Immature natural killer cell (primary cell): ENCODE measurements at places on chromosomes 1 and 21. TPM values are rescaled to one million over a fixed set of nuclear protein-coding genes. Genes with fewer than 3 reads are reported as not detected.
A peak's percentile ranks its signal among the peaks of the same experiment; 100 is the strongest.

DNA sequence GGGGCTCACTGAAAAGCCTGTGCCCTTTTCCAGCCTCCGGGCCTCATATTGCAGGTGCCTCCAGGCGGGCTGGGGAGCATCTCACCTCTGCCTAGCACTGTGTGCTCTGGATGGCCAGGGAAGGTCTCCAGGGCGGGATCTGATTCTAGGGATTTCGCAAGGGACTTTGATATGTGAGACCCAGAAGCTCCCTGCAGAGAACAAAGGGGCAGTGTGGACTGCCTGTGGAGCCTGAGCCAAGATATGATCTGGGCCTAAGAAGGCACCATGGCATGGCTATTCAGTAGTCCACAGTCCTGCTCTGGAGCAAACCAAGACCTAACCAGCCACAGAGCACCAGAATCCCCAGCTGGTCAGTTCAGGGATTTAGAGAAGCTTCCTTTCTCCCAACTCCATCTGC lies 157.2 kb downstream of the ST6GALNAC5 start:
- DNase-seq, result no peak

- DNase-seq, result no peak
These were observed 923.2 kb downstream of the LTN1 start for GRCh38 chr21:28069450-28069923.

TNNI3K gene
- polyA plus RNA-seq, result not detected

DNA sequence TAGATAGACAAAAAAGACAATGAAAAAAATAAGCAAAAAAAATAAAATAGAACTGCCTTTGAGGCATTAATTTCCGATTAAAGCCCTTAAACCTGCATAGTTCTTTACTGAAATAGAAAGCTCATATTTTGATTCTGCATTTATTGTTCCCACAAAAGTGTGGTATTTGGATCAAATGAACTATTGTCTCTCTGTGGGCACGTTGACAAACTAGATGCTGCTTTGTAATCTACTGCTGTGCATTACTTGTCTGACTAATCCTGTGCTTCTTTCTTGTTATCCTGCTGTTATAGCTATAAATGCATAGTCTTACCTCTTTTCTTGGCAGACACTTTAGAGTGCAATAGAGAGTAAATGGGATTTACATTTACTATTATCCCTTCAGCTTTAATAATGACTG lies 31.4 kb upstream of the SLC35D1 start:
- no peak for DNase-seq

SDC3 gene
- polyA plus RNA-seq, result not detected

S100A9 gene
- polyA plus RNA-seq, result 86.0 TPM

DNA sequence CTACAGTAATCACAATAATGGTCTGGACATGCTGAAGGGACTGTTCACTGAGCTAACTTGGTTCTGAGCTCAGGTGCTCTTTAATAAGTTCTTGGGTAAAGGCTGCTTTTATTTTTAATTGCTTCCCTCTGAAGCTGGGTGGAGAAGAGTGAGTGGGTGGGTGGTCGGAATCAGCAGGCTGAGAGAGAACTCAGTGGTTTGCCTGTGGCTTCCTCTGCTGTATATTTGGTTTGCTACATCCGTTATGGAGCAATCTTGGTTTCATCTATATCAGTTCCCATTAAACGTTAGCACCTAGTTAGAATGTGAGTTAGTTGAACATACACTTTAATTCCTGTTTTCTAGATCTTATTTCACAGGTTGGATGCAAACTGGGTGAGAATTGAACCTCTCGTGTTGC lies 23.3 kb downstream of the CNIH4 start:
- DNase-seq, result peak; percentile 69

DNA sequence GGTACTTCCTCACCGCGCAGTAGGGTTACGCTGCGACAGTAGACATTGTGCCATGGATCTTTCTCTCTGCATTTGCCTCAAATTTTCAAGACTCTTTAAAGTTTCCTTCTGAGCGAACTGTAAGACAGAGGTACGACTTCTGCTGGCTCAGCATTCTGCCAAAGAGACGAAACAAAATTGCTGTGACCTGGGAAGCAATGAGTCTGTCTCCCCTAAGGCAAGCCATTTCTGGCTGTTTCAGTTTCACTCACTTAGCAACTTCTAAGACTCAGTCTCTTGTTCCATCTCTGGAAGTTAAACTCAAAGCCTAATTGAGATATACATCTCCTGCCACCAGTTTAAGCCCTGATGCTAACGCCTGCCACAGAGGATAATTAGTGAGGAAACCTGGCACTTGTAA lies 510.9 kb upstream of the DAB1 start:
- no peak for DNase-seq

CD164L2 gene
- polyA plus RNA-seq, result not detected

GRCh38 chr1:188762166-188762743 lies 1715.4 kb downstream of the BRINP3 start:
- no peak for DNase-seq

DNA sequence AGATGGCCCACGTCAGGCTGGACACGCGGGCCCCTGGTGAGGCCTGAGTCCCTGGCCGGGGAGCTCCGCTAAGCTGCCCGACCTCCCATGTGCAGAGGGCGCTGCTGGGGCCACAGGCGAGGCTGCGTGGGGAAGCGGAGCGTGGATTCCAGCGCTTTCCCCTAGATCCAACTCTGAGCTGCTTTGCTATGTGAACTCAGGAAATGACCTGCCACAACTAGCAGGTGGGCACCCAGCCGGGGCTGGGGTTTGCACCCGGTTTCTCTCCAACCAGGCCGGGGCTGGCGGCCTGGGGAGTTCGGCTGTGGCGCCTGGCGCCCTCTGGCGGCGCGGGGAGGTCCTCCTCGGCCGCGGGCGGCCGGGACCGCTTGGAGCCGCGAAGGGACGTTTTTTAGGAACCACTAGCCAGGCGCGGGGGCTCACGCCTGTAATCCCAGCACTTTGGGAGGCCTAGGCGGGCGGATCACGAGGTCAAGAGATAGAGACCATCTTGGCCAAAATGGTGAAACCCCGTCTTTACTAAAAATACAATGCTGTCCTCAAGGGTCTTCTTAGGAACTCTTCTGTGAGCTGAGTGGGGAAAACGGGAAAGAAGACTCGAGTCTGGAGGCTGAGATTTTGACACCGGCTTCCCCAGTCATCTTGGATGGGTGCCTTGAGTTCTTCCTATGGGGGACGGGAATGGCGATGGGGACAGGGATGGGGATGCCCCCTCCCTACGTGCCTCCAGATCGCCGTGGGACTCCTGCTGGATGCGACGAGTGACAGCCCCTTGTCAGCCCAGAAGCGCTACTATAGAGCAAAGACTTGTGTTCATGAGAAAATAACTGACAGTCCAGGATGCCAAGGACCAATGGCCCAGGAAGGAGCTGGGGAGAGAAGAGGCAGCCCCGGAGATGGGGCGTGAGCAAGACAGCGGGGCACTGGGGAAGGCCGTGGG lies 12.6 kb downstream of the PYCR2 start:
- peak; percentile 74 for DNase-seq

HENMT1 gene
- 108 TPM for polyA plus RNA-seq

- DNase-seq, result no peak
These were observed 9.2 kb upstream of the UQCRHL start for GRCh38 chr1:15816674-15817073.

DNA sequence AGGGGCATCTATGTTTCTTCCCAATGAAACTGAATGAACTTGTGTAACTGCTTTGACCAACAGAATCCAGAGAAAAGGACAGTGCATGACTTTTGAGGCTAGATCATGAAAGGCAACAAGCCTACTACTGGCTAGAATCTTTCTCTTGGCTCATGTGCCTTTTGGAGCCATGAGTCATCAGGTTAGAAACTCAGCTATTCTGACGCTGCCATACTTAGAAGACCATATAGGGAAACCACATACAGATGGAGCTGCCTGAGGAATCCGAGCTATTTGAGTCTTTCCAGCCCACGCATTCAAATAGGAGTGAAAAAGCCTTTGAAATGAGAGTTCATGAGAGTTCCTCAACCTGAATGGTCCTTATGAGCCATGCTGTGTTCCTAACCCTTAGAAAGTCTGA lies 738.5 kb upstream of the CHRM3 start:
- DNase-seq, result no peak

GRCh38 chr21:31191553-31191952 lies 152.5 kb downstream of the TIAM1 start:
- no peak for DNase-seq

- no peak for DNase-seq
These were observed 11.1 kb downstream of the IPO9 start for GRCh38 chr1:201840055-201840454.

- DNase-seq, result no peak
These were observed 11.1 kb upstream of the RAVER2 start for GRCh38 chr1:64733581-64734286.

- DNase-seq, result no peak
These were observed 199.4 kb upstream of the CACYBP start for GRCh38 chr1:174800216-174800851.
